ENCODE measurements at places on chromosomes 7 and 10.

DNA sequence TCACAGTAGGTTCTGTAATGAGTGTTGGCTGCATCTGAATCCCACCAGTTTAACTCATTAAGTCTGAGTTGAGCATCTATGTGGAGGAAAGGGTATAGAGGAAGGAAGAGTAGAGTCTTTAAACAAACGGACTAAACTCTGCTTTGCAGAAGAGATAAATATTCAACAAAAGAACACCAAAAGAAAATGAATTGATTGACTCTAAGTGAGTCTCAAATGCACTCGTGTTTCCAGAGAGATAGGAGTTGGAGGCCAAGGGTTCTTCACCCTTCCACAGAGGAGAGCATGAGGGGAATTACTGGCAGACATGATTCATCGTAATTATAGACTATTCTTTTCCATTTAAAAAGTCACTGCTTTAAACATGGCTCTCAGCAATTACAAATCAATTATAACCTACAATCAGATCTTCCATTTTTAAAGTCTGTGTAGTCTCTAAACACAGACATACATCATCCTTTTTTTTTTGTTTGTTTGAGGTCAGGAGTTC, 56.3 kb downstream of the PLPP4 start:
- no peak for DNase-seq

DNA sequence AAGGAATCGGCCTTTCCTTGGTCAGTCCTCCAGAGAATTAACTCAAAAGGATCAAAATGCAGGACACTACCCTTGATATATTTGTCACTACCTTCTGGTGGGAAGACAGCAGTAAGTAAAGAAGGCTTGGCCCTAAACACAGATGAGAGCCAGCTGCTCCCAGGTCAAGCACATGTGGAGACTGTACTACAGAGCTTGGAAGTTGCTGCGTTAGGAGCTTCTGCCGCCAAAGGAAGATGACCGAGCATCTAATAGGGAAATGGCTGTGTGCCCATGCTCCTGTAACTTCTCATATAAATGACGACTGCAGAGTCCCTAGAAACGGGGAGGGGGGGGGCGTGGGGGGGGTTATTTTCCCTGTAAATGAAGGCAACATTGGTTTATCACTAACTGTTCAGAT, 59.0 kb downstream of the PODXL start:
- DNase-seq: no peak

DNA sequence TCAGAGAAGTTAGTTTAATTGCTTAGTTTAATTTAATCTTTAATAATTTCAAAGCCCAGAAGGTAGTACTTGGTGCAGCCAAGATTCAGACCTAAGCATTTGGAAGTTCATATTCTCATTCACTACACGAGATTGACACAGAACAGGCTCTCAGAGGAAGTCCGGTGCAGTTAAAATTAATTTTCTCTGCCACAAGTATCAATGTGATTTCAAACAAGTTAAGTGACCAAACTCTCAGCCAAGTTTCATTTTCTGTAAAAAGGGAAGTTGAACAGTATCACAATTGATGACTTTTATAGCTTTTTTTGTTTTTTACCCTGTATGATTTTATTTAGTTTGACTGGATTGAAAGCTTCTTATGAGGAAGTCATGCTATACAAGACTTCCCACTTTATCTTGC, 1494.9 kb upstream of the LRRTM3 start:
- no peak for DNase-seq

DNA sequence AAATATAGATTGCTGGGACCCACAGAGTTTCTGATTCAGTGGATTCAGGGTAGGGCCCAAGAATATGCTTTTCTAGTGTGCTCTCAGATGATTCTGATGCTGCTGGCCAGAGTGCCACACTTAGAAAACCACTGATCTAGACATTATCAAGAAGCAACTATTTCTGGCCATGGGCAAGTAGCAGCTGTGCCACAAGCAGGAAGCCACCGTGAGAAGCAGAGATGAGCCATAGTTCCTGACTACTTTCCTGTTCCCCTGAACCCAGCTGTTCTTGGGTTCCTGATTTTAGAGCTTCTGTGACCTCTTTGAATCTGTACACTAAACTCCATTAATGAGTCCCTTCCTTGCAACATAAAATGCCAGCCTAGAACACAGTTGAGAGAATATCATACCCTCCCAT, 38.1 kb upstream of the PIK3AP1 start:
- no peak for DNase-seq

DNA sequence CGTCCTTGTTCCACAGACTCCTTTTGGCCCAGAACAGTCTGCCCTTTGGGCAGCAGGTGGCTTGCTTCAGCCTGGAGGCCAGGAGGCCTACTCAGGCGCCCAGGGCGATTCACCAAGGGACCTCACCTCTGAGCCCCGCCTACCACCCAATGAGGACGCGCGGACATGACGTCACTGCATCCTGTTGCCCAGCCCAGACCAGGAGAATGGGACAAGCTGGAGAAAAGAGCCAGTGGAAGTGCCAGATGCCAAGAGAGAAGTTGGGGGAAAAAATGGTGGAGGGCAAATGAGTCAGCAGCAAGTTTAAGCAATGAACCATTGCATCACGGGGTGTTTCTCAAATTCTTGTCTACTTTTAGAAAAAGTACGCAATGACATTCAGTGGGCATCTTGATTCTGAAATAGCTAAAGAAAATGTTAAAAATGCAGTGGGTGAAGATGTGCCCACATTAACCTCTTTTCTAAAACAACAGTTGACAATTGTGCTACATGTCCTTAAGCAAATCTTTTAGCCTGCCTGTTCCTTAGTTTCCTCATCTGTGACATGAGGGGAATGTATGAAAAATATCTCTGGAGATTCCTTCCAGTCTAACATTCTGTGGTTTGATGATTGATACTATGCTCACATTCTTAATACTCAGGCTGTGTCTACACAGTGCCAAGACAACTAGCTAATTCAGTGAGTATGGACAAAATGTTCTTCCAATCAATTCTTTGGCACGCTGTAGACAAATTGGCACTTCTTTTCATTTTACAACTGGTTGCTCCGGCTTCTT, 23.9 kb upstream of the LEP start:
- DNase-seq: no peak

DNA sequence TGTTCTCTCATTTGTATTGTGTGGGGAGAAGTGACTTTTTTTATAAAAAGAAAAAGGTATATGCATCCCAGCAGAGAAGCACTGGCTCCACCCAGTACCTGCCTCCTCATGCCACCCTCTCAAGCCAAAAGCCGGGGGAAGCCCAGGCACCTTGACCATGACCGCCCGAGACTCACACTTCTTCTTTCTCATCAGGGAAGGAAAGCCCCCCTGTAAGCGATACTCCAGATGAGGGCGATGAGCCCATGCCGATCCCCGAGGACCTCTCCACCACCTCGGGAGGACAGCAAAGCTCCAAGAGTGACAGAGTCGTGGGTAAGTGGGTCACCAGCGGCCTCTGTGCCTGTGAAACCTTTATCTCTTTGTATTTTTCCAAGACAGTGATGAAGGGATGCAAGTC, 22.9 kb downstream of the IKZF1 start:
- no peak for DNase-seq

- no peak for DNase-seq
Observed at GRCh38 chr7:151699928-151700319, 177.0 kb downstream of the PRKAG2 start.

GRCh38 chr10:14220026-14220425, 110.7 kb downstream of the FRMD4A start:
- DNase-seq: no peak

- DNase-seq: no peak
Observed at GRCh38 chr10:17538941-17539340, 78.2 kb downstream of the HACD1 start.

GRCh38 chr7:15609287-15609686, 47.5 kb upstream of the AGMO start:
- DNase-seq: no peak

- DNase-seq: no peak
Observed at GRCh38 chr10:6204063-6204340, 1.3 kb downstream of the PFKFB3 start.

GRCh38 chr7:111012799-111013675, 77.9 kb upstream of the LRRN3 start:
- DNase-seq: no peak

DNA sequence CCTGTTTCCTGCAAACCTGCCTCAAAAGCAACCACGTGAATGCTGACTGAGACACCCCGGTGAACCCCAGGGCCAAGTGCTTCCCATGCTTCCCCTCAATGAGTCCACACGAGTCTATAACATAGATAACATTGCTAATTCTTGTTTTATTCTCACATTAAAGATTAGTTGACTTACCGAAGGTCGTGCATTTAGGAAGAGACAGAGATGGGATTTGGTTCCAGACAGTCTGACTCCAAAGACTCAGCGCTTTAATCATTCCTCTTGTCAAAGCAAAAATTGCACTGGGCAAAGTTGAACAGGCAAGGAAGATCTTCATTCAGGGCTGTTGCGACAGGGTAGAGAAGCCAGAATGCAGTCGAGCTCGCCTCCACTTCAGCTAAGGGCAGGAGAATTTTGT, 435.6 kb upstream of the C7orf33 start:
- DNase-seq: no peak

Data from astrocyte of the cerebellum (primary cell).